Fibroblast of skin of left biceps (primary cell): ENCODE measurements at places on chromosomes 11 and 22.

GRCh38 chr11:19426011-19426755, 185.4 kb upstream of the E2F8 start:
- DNase-seq: no peak

DNA sequence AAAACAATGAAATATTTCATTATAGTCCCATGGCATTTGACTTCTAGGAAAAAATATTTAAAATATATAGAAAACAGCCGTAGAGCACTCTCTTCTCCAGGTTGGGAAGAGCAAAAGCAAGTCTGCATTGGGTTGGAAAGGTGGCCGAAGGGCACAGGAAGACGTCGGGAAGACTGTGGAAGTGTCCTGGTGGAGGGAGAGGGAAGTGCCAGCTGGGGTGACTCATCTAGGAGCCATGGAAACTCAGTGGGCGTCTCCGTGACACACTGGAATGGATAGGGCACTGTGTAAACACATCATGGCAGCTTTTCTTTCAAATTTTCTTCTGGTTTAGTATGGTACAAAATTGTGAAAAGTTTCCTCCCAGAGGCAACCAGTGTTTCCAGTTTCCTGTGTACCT, 12.7 kb downstream of the GTPBP1 start:
- no peak for DNase-seq

GRCh38 chr22:29702931-29703501, 16.8 kb upstream of the CABP7 start:
- no peak for DNase-seq

DNA sequence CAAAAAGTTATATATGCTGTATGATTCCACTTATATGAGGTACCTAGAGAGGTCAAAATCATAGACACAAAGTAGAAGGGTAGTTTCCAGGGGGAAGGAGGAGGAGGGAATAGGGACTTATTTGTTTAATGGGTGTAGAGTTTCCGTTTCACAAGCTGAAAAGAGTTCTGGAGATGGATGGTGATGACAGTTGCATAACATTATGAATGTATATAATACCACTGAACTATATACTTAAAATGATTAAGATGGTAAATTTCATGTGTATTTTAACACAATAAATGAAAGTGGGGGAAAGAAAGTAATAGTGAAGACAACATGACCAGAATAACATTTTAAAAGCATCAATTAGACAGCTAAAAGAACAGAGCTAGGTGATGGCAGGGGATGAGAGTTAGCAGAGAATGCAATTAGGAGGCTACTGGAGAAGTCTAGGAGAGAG, 51.2 kb downstream of the MRTFA start:
- no peak for DNase-seq

DNA sequence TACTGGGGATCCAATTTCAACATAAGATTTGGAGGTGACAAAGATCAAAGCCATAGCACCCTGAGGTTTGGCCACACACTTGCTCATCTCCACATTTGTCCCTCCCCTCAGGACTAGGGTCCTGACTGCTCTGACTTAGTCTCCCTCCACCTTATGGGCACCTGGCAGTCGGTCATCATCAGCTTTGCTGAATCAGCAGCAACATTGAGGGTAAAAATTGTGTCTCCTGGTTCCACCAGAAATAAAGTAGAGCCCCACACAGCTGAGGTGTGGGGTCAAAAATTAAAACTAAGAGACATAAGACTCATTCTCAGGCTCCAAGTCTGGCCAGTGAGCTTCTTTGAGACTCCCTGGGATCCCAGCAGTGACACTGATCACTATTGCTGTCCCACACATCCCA, 56.2 kb downstream of the GGTLC2 start:
- DNase-seq: no peak

DNA sequence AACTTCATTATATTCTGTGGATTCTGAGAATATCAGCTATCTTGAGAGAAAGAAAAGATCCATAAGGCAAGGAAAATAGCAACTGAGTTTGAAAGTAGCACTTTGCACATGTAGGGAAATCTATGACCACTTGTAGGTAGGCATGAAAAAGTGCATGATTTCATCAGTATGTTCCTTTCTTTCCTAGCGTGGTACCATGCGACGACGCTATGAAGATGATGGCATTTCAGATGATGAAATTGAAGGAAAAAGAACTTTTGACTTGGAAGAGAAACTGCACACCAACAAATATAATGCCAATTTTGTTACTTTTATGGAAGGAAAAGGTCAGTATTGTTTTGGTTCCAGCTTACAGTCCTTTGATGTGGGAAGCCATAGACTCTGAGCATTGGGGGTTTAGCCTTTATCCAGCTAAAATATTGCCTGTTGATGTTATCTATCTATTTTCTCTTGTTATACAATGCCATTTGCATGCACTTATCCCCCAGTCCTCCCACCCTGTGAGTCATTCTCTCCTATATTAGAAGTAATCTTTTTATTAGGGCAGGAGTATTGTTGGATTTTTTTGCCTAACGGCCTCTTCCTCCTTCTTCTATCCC, 60.9 kb downstream of the KDM2A start:
- no peak for DNase-seq

GRCh38 chr22:36797374-36797773, 19.5 kb downstream of the PVALB start:
- no peak for DNase-seq

GRCh38 chr11:117610901-117611300, 186.1 kb downstream of the DSCAML1 start:
- DNase-seq: no peak

DNA sequence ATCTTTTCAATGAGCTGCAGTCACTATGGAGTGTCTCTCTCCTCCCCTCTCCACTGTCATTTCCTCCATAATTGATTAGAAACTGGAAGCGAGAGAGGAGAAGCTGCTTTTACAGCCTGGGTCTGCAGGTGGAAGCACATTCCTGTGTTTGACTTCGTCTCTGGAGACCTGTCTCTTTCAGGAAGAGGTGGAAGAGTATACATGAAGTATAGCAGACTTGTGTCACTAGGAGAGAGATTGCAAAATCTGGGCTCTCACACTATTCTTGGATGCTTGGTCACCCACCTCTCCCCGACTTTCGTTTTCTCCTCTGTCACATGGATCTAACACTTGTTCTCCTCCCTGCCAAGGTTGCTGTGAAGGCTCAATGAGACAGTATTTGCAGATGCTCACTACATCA, 323.3 kb downstream of the NTM start:
- DNase-seq: no peak

- DNase-seq: no peak
Measured at GRCh38 chr22:50269970-50270665, at the start of gene MAPK11. Gene MAPK11 (minus strand): TSS chr22:50270380. CDS start chr22:50270292, 88 bp downstream.

- no peak for DNase-seq
Measured at GRCh38 chr11:57792870-57793269, 31.3 kb downstream of the CTNND1 start.

DNA sequence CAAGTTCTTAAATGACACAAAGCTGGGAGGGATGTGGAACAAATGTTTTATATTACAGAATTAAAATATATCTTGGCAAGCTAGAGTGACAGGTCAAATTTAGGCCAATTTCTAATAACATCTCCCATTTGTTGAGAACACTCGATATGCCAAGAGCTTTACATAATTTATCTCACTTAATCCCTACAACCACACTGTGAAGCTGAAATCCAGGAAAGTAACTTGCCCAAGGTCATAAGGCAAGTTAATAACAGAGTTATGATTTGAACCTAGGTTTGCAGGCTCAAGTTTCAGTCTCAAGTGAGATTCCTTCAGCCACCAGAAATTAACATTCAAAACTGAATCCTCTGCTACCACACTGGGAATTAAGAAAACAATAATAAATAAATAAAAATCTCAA, 38.3 kb downstream of the RAB30 start:
- no peak for DNase-seq

DNA sequence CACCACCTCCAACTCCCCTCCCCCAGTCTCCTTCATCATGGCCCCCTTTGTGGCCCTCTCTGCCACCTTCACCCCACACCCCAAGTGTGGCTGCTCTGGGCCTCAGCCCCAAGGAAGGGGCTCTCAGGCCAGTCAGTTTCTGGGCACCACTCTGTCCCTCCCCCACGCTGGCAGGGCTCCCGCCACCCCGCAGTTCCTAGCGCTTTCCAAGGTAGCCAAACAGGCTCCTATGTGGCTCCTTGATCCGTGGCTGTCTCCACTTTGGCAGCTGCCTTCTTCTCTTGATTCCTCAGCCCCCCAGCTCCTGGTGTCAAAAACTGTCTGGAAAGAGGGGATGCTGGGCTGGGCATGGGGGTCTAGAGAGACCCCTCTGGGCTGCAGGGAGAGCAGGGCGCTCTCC, 10.4 kb upstream of the CACNA1I start:
- no peak for DNase-seq

DNA sequence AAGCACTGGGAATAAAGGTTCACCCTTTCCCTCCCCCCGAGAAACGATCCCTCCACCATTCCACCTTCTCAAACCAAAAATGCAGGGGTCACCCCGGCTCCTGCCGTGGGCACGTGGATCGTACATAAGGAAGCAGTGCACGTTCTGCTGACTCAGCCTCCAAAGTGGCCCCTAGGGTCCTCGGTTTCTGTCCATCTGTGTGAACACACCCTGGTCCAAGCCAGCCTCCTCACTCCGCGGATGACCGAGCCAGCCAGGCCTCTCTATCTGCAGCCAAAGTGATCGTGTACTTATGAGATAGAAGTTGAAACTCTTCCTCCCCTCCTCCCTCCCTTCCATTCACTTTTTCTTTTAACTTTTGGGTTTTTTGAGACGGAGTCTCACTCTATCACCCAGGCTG, 16.2 kb downstream of the C11orf24 start:
- no peak for DNase-seq

DNA sequence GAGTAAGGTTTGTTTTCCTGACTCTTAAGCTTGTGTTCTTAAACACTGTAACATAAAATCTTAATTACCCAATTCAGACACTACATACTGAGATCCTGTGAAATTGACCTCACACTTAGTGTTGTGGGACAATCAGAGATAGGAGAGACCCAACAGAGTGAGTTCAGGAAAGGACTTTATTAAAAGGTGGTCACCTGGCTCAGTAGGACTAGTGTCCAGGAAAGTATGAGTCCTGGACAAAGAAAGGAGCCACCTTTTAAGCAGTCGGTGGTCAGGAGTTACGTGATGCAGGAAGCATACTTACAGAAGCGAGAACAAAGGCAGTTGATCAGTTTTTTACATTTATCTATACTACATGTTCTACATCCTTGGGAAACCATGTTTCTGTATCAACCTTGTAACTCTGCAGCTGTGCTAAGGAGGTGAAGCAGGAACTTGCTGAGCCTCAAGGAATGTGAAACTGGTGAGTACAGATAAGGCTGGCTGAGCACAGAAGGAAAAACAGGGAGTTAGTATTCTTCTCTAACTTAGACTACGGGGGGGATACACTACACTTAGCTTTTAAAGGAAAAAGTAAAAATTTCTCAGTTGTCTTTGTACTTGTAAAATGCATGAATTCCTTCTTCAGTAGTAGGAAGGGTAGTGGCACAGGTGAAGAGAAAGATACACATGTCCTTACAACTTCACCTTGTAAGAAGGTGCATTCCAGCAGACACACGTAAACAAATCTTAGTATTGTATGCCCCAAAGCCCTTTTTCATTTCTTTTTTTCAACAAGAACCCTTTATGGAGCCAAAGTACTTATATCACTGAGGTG, 15.1 kb downstream of the OR51E1 start:
- no peak for DNase-seq

- DNase-seq: peak; percentile 77
Measured at GRCh38 chr11:46050003-46050461, 71.2 kb downstream of the PHF21A start.
